ENCODE measurements at places on chromosomes 12 and 14. TPM values are rescaled to one million over a fixed set of nuclear protein-coding genes. Genes with fewer than 3 reads are reported as not detected.

DNA sequence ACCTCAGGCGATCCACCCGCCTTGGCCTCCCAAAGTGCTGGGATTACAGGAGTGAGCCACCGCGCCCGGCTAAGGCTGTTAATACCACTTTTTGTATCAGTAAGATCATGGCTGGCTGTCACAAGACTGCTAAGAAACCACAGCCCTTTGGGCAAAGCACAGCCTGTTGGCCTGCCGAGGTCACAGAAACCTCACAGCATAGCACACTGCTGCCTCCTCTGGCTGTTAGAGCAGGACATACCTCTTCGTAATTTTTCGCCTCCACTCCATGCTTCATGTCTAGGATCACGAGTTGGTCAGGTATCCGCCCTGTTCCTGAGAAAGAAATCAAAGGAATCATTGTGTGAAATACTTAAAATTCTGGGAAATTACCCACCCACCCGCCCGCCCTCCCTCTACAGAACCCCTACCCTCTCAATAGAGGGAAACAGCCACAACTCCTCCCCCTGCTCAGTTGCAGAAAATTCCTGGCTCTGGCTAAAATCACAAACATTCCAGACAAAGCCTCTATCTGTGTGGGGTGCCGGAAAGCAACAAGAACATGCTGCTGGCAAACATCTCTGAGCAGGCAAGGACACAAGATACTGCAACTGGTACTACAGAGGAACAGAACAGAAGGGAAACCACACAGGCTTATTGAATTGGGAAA lies 20.7 kb upstream of the NEK9 start:
- no peak for DNase-seq

DNA sequence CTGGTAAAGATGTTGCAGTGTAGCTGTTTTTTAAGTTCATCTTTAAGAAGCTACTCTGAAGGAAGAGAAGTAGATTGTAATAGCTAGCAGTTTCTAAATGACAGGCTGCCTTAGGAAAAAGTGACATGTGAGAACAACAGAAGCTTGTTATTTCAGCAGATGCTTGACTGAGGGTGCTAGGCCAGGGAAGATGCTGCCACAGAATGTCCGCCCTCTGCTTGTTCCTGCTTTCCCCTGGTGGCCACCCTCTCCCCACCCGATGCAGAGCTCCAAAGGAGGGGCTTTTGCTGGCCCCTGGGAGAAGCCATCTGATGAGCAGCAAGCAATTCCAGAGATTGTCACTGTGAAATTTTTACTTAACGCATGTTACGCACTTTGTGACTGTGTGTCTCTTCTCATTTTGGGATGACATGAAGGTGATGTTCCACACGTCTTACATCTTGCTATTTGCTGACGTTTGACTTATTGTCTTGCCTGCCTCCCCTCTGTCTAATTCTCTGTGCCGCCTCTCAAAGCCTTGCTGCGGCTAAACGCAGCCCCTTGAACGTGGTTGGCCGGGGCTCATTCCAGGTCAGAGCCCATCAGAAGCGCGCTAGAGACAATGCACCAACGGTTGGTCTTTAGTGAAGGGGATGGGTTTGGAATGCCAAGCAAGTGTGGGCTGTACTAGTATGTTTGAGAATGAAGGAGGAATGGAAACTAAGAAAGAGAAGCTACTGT lies 44.8 kb downstream of the WDR20 start:
- no peak for DNase-seq

GRCh38 chr12:81991868-81992267 lies 232.7 kb upstream of the PPFIA2 start:
- no peak for DNase-seq

GRCh38 chr12:10716704-10717315 lies 6.3 kb downstream of the YBX3 start:
- no peak for DNase-seq

DNA sequence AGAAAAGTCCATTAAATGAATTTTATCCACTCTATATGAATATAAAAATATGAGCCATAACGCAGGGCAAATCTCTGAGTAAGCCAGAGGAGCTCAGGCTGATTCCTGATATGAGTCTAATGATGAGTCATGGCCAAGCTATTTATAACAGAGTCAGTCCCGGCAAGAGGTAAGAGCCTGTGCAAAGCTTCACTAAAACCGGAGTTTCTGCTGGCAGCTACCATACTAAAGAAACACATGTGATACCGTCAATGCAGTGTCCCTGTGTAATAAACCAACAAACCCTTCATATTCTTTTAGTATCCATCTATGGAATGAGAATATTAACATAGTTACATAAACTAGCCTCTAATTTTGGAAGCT lies 319.4 kb downstream of the KCNC2 start:
- DNase-seq: no peak

- DNase-seq: no peak
These were observed 168.7 kb downstream of the TTC7B start for GRCh38 chr14:90647473-90648005.

DNA sequence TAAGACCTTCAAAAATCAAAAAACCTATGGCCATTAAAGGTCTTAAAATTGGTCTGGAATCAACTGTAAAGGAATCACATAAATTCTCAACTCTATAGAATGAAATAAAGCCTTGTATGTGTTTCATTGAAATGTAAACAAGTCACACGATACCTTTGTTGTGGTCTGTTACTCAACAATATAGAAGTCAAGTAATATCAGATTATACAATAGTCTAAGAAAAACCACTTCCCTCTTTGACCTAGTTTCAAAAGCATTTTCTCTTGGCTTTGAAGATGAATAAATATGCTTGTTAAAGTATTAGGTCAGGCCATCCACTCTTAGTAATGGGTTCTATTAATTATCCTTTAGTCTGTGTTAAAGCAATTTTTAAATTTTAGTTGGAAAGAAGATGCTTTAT lies 79.8 kb upstream of the DIO2 start:
- no peak for DNase-seq

DNA sequence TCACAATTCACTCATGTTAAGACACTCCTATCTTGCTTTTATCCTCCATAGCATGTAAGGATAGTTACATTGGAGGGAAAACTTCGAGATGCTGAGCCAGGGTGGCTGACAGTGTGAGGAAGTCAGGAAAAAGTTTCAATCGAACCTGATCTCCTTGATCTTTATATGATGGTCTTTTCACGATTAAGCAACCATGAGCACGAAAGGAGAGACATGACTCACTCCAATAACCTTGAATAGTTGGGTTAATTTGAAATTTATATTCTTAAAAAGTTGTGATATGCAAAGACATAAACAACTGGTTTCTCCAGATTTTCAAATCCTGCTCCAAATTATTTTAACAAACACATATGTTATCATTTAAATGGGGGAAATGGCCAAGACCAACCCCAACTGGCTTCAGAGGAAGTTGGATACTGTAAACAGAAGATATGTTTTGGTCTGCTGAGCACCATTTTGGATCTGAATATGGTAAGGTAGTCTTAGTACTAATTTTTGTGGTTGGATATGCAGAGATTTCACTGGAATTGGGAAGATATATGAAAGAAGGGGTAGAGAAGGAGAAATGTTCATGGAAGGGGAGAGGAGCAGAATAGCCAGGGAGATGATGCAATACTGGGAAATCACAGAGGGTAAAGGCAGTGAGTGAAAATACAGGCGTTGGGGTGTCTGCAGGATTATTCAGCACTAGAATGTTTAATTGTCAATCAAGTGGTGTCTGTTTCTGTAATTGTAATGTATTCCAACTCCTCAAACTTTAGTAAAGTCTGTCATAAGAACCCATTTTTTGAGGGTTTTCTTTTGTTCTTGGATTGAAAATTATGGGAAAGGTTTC lies 185.2 kb upstream of the SLC38A2 start:
- no peak for DNase-seq

- DNase-seq: no peak
These were observed 65.1 kb downstream of the SIX6 start for GRCh38 chr14:60573943-60574495.

DNA sequence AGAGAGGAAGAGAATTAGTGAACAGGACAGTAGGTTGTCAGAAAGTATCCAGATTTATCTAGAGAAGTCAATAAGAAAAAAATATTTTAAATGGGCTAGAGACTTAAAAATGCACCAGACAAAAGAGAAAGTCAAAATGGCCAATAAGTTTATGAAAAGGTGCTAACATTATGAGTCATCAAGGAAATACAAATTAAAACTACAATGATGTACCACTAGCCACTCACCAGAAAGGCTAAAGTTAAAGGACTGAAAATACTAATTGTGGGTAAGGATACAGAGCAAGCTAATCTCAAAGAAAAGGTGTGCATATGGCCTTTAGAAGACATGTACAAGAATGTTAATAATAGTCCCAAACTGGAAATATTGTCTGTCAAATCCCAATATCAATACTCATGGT lies 37.7 kb downstream of the C12orf50 start:
- DNase-seq: no peak

DNA sequence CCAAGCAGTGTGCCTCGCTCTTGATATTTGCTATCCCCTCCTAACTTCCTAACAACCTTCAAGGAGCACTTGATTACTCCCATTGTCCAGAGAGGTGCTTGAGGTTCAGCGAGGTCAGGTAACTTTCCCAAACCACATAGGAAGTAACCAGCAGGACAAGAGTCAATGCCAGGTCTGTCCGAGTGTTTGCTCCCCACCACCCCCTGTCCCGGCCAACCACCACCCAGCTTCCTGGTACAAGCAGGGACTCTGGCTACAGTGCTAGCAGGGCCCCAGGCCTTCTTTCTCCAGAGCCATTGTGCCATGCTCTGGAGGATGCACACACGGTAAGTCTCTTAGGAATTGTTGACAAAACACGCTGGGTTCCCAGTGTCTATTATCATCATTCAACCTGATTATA lies 49.2 kb downstream of the SYNE3 start:
- no peak for DNase-seq

GRCh38 chr12:49792976-49793580 lies 35.1 kb downstream of the NCKAP5L start:
- DNase-seq: no peak

- DNase-seq: no peak
These were observed 5.5 kb downstream of the BCL11B start for GRCh38 chr14:99266181-99267178.

- no peak for DNase-seq
These were observed 37.4 kb upstream of the TMEM179 start for GRCh38 chr14:104641753-104642539.

DNA sequence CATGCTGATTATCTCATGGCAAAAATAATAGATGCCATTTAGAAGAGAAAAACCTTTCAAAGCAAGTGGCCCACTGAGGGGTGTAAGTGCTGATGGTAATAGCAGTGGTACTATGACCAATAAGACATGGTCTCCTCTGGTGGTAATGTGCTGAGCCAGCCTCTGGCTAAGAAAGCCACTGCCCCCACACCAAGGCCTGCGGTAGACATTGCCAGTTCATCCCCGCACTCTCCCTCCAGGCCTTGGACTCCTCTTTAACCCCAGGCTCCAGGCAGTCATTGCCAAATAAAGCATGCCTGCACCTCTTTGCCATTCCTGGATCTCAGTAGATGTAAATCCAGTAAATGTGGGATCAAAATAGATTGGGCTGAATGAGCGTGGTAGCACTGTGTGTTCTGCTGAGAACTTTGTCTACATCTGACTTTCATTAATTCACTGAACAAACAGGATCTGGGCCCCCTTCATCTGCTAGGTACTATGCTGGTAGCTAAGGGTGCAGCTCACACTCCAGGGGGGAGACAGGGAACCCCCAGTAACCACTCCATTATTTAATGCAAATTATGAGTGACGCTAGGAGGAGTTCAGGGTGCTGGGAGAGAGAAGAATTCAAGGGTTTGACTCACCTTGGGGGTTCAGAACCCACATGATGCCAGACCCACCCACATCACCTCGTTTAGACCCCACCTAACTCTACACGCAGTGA lies 89.3 kb downstream of the BCL11B start:
- no peak for DNase-seq

DNA sequence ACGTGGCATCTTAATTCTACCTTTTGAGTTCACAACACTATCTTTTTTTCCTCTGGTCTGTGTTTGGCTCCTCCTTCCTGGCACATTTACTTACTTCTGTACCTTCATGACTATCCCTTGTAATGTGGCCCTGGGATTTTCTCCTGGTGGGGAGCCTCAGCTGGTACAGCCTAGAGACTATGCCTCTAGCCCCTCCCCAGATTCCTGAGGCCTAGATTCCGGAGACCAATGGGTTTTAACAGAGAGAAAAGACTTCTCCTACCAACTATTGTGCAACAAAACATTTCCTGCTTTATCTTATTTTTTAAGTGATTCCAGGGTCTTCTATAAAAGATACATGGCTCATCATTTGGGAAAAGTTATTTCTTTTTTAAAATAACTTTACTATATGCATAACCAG lies 216.2 kb upstream of the KRR1 start:
- DNase-seq: no peak

GRCh38 chr12:57214398-57214781 lies 2.2 kb upstream of the NXPH4 start:
- no peak for DNase-seq

DNA sequence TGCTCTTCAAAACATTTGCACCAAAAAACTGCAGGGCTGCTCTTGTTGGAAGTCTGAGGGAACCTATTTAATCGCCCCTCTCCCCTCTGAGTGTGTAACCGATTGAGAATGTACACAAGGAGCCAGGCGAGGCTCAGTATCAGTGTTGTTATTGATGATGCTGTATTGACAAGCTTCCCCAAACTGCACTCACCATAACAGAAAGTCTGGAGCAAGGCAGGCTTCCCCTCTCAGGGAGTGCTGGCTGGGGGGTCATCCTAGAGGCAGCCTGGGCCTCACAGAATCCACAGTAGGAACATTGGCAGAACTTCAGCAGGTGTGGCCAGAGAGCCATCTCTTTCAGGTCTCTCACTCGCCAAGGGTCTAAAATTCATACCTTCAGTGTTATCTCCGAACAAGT lies 58.1 kb upstream of the TUNAR start:
- DNase-seq: no peak

GRCh38 chr14:105702275-105702817 lies 176.0 kb downstream of the TMEM121 start:
- DNase-seq: no peak

- no peak for DNase-seq
These were observed 26.6 kb upstream of the NRDE2 start for GRCh38 chr14:90358359-90358758.

DNA sequence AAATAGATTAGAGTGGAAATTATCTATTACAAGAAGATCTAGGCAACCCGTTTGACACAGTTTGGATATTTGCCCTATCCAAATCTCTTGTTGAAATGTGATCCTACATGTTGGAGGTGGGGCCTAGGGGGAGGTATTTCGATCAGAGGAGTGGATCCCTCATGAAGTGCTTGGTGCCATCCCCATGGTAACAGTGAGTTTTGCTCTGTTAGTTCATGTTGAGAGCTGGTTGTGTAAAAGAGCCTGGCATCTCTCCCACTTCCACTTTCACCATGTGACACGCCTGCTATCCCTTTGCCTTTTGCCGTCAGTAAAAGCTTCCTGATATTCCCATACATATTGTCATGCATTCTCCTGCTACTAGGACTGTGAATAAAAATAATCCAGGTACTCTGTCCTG lies 66.4 kb upstream of the FLRT2 start:
- no peak for DNase-seq

The PCBP2 gene
- polyA plus RNA-seq: 1,179 TPM

The VRTN gene
- polyA plus RNA-seq: not detected

The KRT71 gene
- not detected for polyA plus RNA-seq

The HOXC10 gene
- 76.2 TPM for polyA plus RNA-seq

The RIMKLB gene
- polyA plus RNA-seq: 122 TPM

The FAIM2 gene
- polyA plus RNA-seq: 3.3 TPM

The IAPP gene
- not detected for polyA plus RNA-seq

The CLIP1 gene
- 40.8 TPM for polyA plus RNA-seq

The KRT80 gene
- 1.5 TPM for polyA plus RNA-seq

The BDKRB2 gene
- 3.3 TPM for polyA plus RNA-seq
